ENCODE measurements at places on chromosomes 5 and 9.

DNA sequence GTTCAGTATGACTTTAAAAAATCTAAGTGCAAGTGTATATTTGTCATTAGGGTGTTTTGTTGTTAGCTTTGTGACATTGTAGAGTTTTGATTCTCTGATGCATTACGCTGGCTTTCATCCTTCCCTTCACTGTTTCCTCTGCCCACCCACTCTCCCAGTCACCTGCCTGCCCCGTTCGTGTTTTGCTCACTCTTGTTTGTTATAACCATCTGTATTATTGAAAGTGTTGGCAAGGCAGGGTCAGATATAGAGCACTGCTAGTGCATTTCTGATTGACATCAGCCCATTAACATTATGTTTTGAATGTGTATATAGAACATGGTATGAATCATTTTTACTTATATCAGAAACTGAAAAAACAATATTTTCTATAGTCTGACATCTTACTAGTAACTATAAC, 27.3 kb downstream of the SCGB3A1 start:
- no peak for DNase-seq

GRCh38 chr5:175219366-175219765, 224.6 kb downstream of the DRD1 start:
- no peak for DNase-seq

GRCh38 chr9:117779760-117780159, 75.6 kb downstream of the TLR4 start:
- DNase-seq, result no peak

GRCh38 chr5:27458287-27458686, 419.9 kb upstream of the CDH9 start:
- no peak for DNase-seq

DNA sequence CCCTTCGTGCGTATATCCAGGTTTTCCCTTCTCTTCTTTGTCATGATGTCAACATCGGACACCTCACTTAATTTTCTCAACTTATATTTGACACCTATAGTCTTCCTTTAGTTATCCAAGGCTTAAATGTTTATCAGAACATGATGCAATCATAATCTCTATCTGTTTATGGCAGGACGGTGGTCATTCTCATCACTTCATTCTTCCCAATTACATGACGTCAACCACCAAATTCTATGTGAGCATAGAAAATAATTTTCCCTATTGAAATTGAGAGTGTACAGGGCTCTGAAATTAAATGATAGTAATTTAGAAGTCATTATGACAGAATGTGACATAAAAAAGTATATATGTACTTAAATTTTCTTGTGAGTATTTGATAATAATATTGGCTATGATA, 345.4 kb downstream of the CDH9 start:
- no peak for DNase-seq

DNA sequence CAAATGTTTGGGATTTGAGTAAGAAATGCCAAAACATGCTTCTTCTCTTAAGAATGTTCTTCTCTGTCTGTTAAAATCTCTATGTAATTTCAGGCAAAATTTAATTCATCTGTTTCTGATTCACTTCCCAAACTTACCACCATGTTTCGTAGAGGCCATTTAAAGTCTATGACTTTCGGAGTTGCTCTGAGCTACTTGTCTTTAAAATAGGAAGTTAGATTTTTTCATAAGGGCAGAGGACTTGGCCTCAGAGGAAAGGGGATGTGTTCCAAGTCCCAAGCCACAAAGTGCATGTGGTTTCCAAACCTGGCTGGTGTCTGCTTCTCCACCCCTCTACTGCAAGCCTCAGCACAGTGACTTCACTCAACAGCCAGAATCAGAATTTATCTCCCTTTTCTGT, 111.3 kb upstream of the ADRA1B start:
- DNase-seq, result no peak

- DNase-seq, result peak; percentile 6
Measured at GRCh38 chr5:155082401-155082800, 68.8 kb downstream of the KIF4B start.

- no peak for DNase-seq
Measured at GRCh38 chr9:20065796-20066700, 277.2 kb upstream of the SLC24A2 start.

DNA sequence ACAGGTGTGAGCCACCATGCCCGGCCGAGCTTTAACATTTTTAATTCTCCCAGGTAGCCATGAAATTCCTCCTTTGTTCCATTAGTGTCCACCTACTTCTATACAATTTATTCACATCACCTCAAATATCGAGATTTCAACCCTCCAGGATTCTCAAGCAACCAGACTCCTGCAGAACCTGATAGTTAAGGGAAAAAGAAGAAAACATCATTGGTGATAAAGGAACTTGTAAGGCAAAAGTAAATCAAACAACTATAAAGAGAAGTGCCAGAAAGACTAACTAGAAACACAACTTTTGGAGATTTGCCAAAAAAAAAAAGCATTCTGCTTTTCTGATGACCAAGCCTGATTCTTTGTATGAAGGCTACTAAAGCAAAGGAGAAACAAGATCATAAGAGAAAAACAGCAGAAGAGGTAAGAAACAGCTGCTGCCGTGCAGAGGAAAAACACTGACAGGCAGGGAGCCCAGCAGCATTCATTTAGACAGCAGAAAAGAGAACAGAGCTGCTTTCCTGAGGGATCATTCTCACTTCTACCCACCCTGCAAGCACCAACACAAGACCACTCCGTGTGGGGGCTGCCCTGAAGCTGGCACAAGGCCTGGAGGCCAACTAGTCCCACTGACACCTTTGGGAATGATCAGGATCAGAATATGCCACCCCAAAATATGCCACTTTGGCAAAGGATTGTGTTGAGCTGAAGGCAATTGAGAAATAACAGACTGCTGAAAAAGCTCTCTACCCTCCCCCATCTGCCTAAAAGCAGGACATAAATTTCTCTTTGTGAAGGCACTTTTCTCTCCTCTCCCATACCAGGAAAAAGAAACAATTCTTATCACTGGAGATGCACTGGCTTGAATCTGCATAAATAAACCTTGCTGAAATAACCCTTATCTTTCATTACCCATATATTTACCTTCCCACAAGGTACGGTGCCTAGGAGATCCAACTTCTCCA, 75.1 kb downstream of the ALDH7A1 start:
- DNase-seq, result no peak

- no peak for DNase-seq
Measured at GRCh38 chr9:6915635-6916034, 157.9 kb downstream of the KDM4C start.

- no peak for DNase-seq
Measured at GRCh38 chr9:87684627-87685219, 41.2 kb upstream of the CTSL start.

Measured in T1000 (cell line).